ENCODE measurements at places on chromosomes 16 and 17. TPM values are rescaled to one million over a fixed set of nuclear protein-coding genes. Genes with fewer than 3 reads are reported as not detected.

CTF1 gene
- 2.2 TPM for polyA plus RNA-seq

SLC16A13 gene
- polyA plus RNA-seq, result 4.8 TPM

KREMEN2 gene
- 1.6 TPM for polyA plus RNA-seq

KRTAP3-2 gene
- 43.5 TPM for polyA plus RNA-seq

MYH13 gene
- 0.04 TPM for polyA plus RNA-seq

NUDT7 gene
- polyA plus RNA-seq, result 6.5 TPM

DNASE1L2 gene
- 1.3 TPM for polyA plus RNA-seq
